Activated CD4-positive, alpha-beta T cell treated with anti-CD3 and anti-CD28 coated beads, Interleukin-2, amount 10 ng/mL, durations not matched to agents 24 days and 14 days (primary cell): ENCODE measurements at places on chromosomes 7 and 10.
A peak's percentile ranks its signal among the peaks of the same experiment; 100 is the strongest.

DNA sequence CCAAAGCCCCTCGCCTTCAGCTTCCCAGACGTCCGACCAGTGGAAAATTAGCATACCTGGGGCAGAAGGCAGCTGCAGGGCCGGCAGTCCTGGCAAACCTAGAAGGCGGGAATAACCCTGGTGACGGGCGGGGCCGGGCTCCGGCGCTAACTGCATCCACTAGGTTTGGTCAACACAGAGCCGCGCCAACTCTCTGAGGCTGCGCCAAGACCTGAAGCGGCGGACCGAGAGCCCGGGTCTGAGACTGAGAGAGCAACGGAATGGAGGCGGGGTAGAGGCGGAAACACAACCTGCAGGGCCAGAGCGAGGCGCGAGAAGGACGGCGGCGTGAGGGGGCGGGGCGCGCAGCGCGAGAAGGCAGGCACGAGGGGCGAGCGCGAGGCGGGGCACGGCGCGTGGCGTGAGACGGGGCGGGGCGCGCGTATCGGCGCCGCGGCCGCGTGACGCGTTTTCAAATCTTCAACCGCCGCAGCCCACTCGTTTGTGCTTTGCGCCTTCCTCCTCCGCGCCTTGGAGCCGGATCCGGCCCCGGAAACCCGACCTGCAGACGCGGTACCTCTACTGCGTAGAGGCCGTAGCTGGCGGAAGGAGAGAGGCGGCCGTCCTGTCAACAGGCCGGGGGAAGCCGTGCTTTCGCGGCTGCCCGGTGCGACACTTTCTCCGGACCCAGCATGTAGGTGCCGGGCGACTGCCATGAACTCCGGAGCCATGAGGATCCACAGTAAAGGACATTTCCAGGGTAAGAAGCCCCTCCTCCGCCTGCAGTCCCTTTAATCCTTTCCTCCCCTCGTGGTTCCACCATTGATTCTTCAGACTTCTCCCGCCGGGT, at the start of the genes DBF4 and SLC25A40:
Gene DBF4 (plus strand): TSS at position 454 of the 829 bp plus-strand sequence. CDS start 240 bp downstream, at position 694.
Gene SLC25A40 (minus strand): TSS at position 321 of the 829 bp plus-strand sequence. CDS start 17,633 bp downstream, outside the sequence.
- DNase-seq: peak; percentile 99

DNA sequence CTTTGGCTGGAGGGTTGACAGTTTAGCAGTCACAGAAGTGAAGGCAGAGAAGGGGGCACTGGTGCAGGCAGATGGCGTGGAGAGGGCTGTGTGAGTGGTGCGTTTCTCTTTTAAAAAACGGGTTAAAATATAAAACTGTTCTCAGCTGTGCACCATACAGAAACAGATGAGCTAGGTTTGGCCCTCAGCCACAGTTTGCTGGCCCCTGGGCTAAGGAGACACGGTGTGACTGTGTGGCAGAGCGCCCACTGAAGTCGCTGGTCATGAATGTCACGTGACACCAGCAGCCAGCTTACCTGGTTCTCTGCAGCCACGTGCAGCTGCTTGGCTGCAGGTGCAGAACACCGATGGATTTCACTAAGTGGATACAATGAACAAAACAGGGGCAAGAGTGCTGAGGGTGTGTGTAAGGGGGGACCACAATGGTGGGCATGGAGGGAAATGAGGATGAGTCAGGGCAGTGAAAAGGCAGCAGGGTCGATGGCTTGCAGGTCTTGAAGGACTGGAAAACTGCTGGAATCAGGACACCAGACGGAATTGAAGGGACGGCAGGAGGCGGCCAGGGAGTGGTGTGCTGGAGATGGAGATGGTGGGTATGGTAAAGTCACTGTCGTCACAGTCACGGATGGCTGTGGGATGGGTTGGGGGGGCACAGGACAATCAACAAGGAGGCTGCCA, 7.4 kb downstream of the ZNF746 start:
- DNase-seq: no peak

GRCh38 chr7:142450695-142451094, 192.8 kb upstream of the PRSS58 start:
- DNase-seq: no peak

DNA sequence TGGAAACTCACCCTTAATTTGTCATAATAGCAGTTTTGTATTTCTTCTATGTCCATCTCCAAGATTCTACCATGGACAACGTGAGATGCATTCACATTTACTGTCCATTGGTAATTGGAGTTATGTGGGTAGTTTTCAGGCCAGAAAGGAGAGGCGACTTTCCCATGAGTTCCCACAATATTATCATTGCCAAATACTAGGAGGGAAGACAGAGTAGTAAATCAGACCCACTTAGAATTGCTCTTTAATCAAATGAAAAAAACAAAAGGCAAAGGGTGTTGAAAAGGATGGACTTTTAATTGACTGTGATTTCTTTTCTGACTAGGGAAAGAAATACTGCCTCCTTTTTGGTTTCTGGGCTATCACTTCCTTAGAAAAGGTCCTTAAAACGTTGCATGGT, 121.7 kb upstream of the RSU1 start:
- DNase-seq: no peak

DNA sequence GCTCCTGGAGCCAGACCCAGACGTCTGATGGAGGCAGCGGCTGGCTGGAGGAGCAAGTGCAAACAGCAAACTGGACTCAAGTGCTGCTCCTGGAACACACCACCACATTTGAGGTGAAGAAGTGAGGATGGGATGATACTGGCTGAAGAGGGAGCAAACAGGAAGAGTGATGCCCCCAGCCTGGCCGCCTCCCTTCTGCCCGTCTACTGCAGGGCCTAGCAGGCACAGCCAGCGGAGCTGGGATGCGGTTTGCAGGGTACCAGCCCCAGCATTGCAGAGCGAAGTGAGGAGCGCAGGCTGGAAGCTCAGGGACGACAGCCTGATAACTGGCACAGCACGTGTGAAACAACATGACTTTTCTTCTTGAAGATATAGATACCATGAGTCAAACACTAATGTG, 111.8 kb upstream of the ZNF32 start:
- no peak for DNase-seq

DNA sequence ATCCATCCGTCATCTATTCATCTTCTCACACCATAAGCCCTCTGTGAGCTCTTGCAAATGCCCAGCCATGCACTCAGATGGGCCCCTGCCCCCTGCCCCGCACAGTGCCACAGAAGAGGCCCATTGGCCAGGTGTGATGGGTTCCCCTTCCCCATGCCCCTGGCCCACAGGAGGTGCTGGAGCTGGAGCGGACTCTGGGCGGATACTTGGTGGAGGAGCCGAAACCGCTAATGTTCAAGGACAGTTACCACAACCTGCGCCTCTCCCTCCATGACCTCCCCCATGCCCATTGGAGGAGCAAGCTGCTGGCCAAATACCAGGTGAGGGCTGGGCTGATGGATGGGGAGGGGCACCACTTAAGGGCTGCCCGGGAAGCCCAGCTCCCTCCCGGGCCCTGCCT, 23.4 kb upstream of the SLC29A3 start:
- no peak for DNase-seq

DNA sequence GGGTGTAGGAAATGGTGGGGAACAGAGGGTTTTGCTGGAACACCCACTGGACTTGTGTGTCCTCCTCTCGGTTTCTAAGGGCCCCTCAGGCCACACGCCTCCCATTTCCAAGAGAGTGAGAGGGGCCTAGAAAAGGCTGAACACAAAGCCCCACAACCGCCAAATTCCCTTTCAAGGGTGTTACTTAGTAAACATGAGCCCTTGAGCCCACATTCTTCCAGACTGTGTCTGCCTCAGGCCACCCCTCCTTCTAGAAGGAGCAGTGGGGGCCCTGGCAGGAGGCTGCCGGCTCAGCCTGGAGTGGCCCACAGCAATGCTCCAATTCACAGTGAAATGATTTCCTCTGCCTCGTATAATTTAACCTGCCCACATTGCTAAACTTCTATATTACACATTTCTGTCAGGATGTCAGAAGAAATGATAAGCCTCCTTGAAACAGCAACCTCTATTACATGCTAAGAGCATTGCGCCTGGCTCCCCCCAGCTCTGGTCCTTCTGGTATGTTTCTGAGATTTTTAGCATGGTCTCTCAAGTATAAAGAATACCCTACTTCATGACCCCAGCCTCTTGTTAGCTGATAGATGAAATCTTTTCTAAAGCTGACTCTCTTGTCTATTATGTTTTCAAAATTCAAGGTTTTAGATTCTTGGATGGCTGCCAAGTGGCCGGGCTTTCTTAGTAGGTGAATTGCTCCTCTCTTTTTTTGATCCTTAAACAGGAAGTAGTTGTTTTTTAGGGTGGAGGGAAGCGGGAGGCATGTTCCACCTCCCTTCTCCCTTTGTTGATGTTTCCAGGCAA, 673.9 kb upstream of the GALNT17 start:
- no peak for DNase-seq

DNA sequence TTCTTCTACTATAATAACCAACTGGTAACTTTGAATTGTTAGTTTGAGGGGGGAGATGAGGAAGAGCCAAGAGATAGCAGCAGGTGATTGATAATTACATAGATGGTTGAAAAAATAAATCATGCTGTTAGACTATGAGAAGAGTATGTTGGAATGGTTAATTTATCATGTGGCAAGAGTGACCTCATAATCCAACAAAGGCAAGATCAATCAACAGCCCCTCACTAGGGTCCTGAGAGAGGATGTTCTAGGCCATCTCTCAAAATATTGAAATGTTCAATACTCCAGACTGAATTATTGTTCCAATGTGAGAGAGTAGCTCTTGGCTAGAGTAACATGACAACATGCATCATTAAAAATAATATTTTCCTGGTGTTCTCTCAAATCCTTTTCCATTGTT, 67.9 kb downstream of the ADD3 start:
- DNase-seq: no peak

DNA sequence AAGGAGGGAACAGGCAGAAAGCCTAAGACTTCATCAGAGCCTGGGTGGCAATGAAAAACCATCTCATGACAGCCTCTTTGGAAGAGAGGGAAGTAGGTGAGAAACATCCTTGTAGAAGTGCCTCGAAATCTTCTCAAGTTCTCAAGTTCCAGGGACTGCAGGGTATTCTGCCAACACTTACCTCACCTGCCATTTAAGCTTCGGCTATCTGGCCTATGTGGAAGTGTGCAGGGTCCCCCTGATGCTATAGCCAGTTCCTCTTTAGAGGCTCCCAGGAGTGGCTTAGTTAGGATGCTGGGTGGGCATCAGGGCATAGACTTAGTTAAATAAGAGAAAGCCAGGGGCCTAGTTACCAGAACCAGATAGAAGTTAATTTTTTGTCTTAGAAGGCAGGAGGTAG, 27.0 kb downstream of the ABCC2 start:
- DNase-seq: no peak

- DNase-seq: peak; percentile 78
Measured at GRCh38 chr7:151838861-151839381, 38.0 kb downstream of the PRKAG2 start.

DNA sequence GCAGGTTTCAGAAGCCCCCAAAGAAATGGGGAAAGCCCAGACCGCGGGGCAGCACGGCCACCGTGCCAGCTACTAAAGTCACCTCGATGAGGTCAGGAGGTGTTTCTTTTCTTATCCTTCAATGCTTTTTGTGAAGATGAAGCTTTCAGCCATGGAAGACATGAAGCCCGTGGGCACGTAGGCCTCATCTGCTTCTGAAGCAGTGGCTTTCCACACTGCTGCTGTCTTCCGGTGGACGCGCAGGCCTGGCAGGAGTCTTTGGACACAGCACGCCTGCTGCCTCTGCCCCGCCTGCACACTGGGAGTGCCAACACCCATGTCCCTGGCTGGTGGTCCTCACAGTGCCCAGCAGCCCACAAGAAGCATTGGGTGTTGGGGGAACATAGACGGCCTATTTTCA, 185.5 kb downstream of the EBF3 start:
- no peak for DNase-seq

GRCh38 chr7:84591897-84592296, 397.3 kb upstream of the SEMA3A start:
- DNase-seq: no peak

GRCh38 chr10:102691285-102692066, 22.7 kb downstream of the ARL3 start:
- no peak for DNase-seq

- DNase-seq: no peak
Measured at GRCh38 chr7:134945691-134946090, 40.6 kb upstream of the AGBL3 start.

- no peak for DNase-seq
Measured at GRCh38 chr7:22477876-22478450, 22.0 kb downstream of the STEAP1B start.

GRCh38 chr10:109875151-109875568, 48.2 kb downstream of the XPNPEP1 start:
- no peak for DNase-seq

GRCh38 chr10:18400906-18401245, 250.5 kb downstream of the NSUN6 start:
- DNase-seq: no peak

DNA sequence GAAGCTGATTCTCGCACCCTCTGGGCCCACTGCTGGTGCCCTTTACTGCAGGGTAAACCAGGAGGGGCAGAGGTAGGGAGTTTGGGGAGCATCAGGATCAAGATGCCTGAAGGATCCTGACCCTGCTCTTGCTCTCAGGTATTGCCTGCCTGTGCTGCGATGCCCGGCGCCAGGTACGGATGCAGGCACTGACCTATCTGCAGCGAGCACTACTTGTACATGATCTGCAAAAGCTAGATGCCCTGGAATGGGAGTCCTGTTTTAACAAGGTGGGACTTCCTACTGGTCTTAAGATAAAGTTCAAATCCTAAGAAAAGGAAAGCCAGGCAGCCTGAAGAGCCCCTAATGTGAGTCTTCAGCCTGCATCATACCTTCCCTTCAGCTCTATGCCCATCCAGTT, 16.1 kb upstream of the NFKB2 start:
- DNase-seq: no peak

- no peak for DNase-seq
Measured at GRCh38 chr7:16479591-16479990, 14.1 kb upstream of the SOSTDC1 start.

GRCh38 chr7:52909935-52910334, 125.5 kb upstream of the POM121L12 start:
- DNase-seq: no peak
